ENCODE measurements at places on chromosomes 6 and 20. TPM values are rescaled to one million over a fixed set of nuclear protein-coding genes. Genes with fewer than 3 reads are reported as not detected.
A peak's percentile ranks its signal among the peaks of the same experiment; 100 is the strongest.

DNA sequence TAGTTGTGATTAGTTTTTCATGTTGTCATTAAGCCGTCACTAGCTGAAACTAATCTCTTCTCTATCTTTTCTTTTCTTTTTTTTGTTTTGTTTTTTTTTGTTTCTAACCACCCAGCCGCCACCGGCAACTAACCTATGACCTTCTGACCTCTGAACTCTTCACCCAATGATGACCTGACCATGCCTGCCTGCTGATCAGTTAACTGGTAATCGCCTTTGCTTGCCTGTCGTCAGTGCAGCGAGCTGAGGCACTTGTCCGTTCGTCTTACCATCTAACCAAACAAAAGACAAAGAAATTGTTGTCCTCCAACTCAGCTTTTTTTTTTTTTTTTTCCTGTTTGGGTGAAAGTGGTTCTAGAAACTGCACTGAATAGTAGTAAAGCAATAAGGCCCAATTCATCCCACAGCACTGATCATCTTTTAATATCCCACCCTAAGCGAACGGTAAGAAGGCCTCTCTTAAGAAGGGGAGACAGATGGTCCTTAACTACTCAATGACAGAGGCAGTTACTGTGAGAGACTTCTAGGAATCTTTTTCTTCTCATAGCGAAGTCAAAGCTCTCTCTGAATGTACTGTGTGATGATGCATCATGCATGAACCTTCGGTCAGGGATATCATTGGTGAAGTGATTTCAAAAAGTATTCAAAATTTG is 156.2 kb downstream of the QKI start:
- no peak for DNase-seq

Gene HDDC2
- 96.4 TPM for total RNA-seq

GRCh38 chr6:63685446-63686379 is 50.1 kb downstream of the PHF3 start:
- no peak for DNase-seq

- DNase-seq: peak; percentile 28
Observed at GRCh38 chr6:13667655-13668054, 44.0 kb downstream of the RANBP9 start.

Gene FKBP5
- total RNA-seq: 29.5 TPM

DNA sequence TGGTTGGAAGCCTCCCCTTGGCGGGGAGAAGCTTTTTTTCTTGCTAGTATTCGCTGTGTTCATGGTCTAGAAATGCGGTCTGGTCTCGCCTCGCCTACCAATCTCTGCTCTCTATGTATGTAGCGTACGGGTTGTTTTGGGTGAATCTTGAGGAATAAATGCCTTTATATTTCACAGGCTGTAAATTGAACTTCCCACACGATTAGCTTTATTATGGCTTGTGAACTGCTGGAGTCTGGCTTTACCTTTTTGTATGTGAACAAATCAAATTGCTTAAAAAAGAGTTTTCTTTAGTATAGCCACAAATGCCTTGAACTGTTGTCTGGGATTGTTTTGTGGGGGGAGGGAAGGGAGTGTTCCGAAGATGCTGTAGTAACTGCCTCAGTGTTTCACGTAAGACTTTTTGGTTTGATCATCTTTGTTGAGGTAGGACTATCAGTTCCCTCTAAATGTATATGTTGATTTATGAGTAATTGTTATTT is 2.2 kb downstream of the INSM1 start:
- DNase-seq: no peak

Gene KHDC1
- total RNA-seq: 1.7 TPM

Gene CALHM6
- total RNA-seq: 0.64 TPM

GRCh38 chr20:35739294-35740163 is 2.5 kb downstream of the RBM39 start:
- DNase-seq: peak; percentile 63
